HFFc6 (cell line): ENCODE measurements at places on chromosomes 1 and 21. TPM values are rescaled to one million over a fixed set of nuclear protein-coding genes. Genes with fewer than 3 reads are reported as not detected.

SEC16B gene
- total RNA-seq, result 0.65 to 3.2 TPM (median 1.2 TPM) in 3 replicates

ARHGAP29 gene
- 33.8 to 54.5 TPM (median 45.3 TPM) in 3 replicates for total RNA-seq

NOS1AP gene
- 0.24 to 0.43 TPM (median 0.30 TPM) in 3 replicates for total RNA-seq

AGO1 gene
- 24.1 to 28.5 TPM (median 24.7 TPM) in 3 replicates for total RNA-seq

KCNN3 gene
- total RNA-seq, result not detected in 3 replicates

AIDA gene
- total RNA-seq, result 82.8 to 104 TPM (median 102 TPM) in 3 replicates

TNNI3K gene
- not detected in 3 replicates for total RNA-seq

KLF17 gene
- not detected in 3 replicates for total RNA-seq

GLMN gene
- total RNA-seq, result 6.8 to 8.1 TPM (median 7.4 TPM) in 3 replicates

NR1I3 gene
- not detected in 3 replicates for total RNA-seq

RASAL2 gene
- total RNA-seq, result 24.5 to 30.3 TPM (median 29.8 TPM) in 3 replicates

S100A8 gene
- total RNA-seq, result not detected in 3 replicates

LHX8 gene
- total RNA-seq, result not detected in 3 replicates

EIF4G3 gene
- total RNA-seq, result 79.8 and 81.5 TPM in 2 replicates

FMO4 gene
- total RNA-seq, result 0.72 to 0.83 TPM (median 0.75 TPM) in 3 replicates

CFAP57 gene
- total RNA-seq, result 0.18 to 0.43 TPM (median 0.21 TPM) in 3 replicates

CDA gene
- 10.3 and 13.3 TPM in 2 replicates for total RNA-seq

C1orf226 gene
- 0.31 to 0.39 TPM (median 0.34 TPM) in 3 replicates for total RNA-seq

LMX1A gene
- not detected in 3 replicates for total RNA-seq

TTC22 gene
- total RNA-seq, result not detected in 2 replicates

DNA sequence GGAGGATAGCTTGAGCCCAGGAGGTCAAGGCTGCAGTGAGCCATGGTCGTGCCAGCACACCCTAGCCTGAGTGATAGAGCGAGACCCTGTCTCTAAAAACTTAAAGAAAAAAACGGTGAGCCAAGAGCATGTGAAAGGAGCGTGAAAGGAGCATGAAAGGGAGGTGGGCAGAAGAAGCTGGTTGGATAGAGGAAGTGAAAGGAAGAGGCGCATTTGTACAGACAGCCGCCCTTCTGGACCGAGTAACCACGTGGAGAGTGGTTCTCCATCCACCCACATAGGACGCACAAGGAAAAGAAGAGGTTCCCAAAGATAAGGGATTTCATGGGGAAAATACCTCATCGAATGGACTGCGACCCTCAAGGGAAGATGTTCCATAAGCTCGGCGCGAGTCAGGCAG is 60.4 kb upstream of the IFNAR2 start:
- no peak for DNase-seq

GRCh38 chr1:27868932-27869718 is 3.2 kb upstream of the THEMIS2 start:
- DNase-seq, result no peak

GRCh38 chr21:45172420-45172819 is 98.0 kb downstream of the ADARB1 start:
- no peak for DNase-seq

DNA sequence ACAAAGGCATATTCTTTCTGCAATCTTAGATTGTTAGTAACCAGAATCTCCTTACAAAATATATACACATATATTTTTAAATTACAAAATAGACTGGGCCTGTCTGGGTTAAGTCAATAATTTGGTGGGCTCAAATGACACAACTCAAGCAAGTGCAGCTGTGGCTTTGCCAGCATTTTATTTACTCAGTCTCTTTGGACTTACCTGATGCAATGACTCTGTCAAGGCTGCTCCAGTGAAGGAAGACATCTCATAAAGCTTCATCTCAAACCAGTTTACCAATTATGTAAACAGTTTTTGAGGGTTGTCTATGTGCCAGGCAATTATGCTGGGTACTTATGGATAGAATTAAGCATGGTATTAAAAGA is 22.8 kb upstream of the ABCA4 start:
- DNase-seq, result no peak

- peak; percentile 28 for DNase-seq
Observed at GRCh38 chr1:203178083-203178482, 2.5 kb upstream of the MYBPH start.

DNA sequence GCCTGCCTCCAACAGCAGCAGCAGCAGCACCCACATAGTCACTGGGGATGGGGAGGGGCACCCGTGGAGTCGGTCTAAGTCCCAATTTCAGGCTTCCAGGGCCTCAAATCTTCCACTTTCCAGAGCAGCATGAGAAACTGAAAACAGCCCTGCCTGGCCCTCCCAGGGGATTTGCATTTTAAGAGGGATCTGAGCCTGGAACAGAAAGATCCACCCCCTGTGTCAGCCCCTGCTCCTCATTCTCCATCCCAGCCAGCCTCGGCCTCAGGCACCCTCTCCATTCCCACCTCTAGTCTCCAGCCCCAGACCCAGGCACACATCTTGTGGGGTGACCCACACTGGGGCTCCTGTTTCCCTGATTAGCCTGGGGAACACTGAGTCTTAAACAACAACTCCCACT is 51.8 kb downstream of the FBXO2 start:
- DNase-seq, result no peak

- no peak for DNase-seq
Observed at GRCh38 chr1:90716552-90717355, at the start of gene BARHL2. BARHL2 (minus strand) TSS chr1:90717302; CDS start chr1:90717195, 107 bp downstream.

- DNase-seq, result peak; percentile 13
Observed at GRCh38 chr1:56330391-56331026, 248.9 kb downstream of the PLPP3 start.

GRCh38 chr1:109482242-109482641 is 1.5 kb upstream of the ATXN7L2 start:
- DNase-seq, result no peak

- DNase-seq, result peak; percentile 39
Observed at GRCh38 chr1:25245809-25246599, 1.2 kb downstream of the RSRP1 start.

DNA sequence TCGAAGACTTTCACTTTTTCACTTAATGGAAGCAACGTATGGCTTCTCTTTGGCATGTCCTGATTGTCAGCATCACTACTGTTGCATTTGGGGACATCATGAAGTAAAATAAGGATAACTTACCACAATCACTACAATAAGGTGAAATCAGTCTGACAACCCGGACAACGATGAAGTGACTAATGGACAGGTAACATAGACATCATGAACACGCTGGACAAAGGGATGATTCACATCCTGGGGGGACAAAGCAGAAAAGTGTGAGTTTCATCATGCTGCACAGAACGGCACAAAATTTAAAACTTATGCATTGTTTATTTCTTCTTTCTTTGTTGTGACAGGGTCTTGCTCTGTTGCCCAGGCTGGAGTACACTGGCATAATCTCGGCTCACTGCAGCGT is 53.9 kb downstream of the FH start:
- DNase-seq, result no peak

DNA sequence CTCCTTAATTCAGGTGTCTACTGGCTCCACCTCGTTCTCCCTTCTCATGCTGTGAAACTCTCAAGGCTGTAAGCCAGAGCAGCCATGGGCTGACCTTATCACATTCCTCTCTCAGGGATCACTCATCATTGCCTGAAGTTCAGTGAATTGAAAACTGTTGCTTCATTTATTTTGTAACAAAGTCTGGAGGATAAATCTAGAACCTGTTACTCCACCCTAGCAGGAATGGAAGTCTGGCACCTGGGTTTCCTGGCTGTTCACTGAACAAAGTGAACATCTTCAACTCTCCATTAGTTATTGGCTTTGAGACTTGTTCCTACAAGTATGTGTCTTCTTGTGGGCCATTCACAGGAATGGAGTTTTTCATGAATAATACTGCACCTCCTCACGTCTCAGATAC is 584.1 kb downstream of the PTPRU start:
- no peak for DNase-seq

GRCh38 chr1:9490605-9491339 is 48.5 kb upstream of the SLC25A33 start:
- peak; percentile 74 for DNase-seq

GRCh38 chr1:5680600-5680999 is 311.6 kb downstream of the NPHP4 start:
- no peak for DNase-seq

GRCh38 chr1:218582646-218583045 is 237.5 kb downstream of the TGFB2 start:
- no peak for DNase-seq

DNA sequence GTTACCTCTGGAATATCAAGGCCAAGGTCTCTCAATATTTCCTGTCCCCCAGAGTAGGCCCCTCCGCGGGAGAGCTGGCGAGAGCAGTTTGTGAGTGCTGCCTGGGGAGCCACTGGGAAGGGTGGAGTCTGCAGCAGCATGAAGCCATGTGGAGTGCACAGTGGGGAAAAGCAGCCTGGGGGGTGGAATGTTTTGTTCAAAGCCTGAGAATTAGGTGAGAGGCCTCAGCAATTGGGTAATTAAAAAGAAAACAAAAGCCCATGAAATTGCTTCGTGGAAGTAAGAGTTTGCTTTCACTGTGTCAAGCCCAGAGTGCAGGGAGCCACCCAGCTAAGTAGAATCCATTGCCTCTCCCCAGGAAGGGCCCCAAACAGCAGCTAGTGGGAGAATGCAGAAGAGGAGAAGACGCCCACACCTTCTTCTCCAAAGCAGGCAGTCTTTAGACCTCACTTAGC is 30.2 kb upstream of the DISC1 start:
- DNase-seq, result no peak

- DNase-seq, result no peak
Observed at GRCh38 chr1:164240081-164240480, 318.9 kb upstream of the PBX1 start.

DNA sequence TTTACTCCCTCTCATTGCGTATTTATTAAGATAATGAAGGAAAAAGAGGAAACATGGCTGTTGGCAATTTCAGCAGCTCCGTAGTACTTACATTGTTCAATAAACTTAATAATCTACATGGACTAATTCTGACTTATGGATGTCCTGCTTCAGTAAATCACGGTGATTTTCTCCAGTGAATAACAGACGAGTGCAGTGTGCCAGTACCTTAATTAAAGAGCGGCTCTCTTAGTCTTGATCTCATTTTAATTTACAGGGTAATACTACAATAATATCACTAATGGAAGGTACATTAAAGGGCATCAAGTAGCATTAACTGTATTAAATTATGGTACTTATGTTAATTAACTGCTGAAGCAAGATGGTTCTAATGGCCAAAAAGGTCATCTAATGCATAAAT is 187.2 kb downstream of the NTNG1 start:
- DNase-seq, result no peak

GRCh38 chr1:210951279-210951678 is 182.7 kb downstream of the KCNH1 start:
- no peak for DNase-seq

GRCh38 chr1:53172426-53173128 is 24.0 kb upstream of the CPT2 start:
- peak; percentile 64 for DNase-seq

DNA sequence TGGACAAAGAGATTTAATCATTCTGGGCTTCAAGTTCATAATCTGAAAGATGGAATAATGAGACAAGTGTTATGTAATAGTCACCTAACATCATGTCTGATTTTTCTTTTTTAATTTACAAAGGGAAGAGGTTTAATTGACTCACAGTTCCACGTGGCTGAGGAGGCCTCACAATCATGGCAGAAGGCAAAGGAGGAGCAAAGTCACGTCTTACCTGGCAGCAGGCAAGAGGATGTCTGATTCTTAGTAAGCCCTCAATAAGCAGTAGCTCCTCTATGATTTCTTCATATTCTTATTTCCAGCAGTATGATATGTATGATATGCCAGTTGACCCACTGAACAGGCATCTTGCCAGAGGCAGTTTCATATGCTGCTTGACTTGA is 152.7 kb downstream of the S1PR1 start:
- no peak for DNase-seq

GRCh38 chr21:42790520-42791065 is 88.7 kb downstream of the WDR4 start:
- no peak for DNase-seq

GRCh38 chr1:45545553-45546310 is 4.9 kb upstream of the AKR1A1 start:
- no peak for DNase-seq

GRCh38 chr1:226664413-226665101 is 74.5 kb downstream of the ITPKB start:
- peak; percentile 82 for DNase-seq

DNA sequence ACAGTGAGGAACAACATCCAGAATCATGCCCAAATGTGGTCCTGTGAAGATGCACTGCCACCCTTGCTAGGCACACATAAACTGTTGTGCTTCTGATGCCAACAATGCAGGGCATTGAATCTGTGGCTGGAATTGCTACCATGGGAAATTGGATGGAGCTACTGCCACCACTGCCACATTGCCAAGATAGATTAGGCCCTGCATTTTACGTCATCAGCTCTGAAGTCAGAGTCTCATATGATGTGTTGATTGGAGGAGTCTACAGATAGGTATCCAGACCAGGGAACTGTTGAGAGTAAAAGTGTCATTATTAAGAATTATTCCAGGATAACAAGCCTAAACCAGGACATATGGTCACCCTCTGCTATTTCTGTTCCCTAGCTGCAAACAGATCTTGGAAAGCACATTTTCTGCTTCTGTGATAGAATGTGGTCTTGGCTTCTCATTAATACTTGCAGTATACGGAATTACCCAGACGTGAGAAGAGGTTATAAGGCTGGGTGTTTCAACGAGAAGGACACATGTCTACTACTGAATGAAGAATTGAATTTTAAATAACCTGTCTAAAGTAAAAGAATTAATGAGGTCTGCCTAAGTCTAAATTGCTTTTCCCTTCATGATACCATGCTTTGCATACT is 106.6 kb downstream of the TNNI3K start:
- DNase-seq, result no peak

- DNase-seq, result no peak
Observed at GRCh38 chr1:217734973-217735372, 103.8 kb downstream of the SPATA17 start.

DNA sequence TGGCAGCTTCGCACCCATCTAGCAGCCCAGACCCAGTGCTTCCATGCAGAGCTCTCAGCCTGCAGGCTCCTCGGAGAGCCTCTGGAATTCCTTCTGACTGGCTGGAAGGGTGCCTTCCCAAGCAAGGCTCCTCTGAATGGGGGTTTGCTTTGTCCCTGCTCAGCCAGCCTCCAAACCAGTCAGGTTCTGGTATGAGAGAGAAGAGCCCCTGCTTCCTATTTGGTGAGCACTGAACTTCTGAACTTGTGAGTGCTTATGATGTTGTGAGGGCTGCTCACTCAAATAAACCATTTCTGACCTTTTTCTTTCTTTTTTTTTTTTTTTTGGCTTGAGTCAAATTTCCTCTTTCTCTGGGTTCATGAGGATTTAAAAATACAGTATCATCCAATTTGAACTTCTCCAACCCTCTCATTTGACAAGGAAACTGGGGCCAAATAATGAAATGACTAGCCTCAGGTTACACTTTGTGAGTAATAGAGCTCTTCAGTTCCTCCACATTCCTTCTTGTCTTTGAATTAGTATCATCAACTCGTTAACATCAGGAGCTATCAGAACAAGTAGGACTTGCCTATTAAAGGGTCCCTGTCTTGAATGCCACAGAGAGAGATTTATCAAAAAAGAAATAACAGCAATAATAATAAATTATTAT is 39.6 kb downstream of the GFI1 start:
- DNase-seq, result peak; percentile 33
